HEK293T (cell line): ENCODE measurements at places on chromosomes 12 and 14.

DNA sequence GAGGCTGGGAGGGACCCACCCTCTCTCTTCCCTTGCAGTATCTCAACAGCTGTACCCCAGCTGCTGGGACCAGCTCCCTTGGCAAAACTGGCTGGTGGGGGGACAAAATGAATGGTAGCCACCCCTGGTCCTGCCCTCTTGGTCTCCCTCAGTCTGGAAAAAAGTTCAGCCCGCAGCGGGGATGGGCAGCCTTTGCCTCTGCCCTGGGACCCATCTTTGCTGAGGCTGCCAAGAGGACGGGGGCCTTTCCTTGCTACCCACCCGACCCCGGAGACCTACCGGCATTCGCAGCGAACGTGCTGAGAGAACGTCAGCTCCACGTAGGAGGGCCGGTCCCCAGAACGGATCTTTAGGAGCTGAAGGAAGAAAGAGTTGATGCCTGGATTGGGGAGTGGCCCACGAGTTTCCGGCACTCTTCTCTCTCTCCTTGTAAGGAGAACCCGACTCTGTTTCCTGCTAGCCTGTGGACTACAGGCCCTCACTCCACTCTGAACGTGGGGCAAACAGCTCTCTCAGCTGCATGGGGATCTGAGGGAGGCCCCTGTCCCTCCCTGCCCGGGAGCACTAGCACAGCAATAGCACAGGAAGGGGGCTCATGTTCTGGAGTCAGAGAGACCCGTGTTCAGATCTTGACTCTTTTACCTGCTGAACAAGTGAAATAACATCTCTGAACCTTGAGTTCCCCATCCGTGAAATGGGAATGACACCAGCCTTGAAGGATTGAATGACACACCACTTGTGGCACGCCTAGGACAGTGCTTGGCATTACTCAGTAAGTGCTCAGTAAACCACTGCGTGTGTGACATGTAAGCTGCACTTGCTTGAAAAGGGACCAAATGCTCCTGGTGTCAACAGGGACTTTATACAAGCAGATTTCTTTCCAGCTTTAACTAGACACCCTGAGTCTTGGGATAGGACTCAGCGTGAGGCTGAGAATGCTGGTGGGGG is 6.9 kb downstream of the PGF start:
- no peak for DNase-seq

GRCh38 chr12:115983226-115983798 is 294.2 kb downstream of the MED13L start:
- DNase-seq, result peak; percentile 55

DNA sequence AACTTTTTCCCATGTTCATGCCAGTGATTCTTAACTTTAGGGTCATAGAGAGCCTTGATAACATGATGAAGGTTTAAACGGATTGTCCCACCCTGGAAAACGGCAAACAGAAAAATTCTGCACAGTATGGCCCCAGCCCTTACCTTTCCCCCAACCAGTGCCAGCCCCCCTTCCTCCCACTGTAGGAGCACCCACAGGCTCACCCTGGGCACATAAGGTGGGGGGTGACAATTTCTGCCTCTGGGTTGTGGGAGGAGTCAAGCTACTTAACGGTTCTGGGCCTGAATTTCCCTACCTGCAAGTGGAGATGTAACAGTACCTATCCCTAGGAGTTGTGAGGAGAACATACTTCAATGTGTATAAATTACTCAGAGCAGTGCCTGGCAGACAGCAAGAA is 18.0 kb downstream of the XRCC3 start:
- DNase-seq, result no peak

DNA sequence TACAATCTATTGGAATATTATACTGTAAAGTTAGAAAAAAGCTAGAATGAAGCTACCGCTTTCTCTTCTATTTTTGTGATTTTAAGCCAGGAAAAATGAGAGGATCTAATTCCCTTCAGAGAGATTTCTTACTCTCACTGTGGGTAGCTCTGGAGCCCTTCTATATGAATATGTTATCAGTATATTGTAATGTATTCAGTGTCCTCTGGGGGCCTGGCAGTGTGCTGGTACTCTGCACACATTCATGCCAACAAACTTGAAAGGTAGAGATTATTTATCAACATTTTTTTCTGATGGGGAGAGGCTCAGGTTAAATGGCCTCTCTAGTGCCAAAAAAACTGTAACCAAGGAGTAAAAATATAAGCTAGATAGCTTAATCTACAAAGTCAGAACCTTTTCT is 292.8 kb downstream of the TTC6 start:
- DNase-seq, result no peak

DNA sequence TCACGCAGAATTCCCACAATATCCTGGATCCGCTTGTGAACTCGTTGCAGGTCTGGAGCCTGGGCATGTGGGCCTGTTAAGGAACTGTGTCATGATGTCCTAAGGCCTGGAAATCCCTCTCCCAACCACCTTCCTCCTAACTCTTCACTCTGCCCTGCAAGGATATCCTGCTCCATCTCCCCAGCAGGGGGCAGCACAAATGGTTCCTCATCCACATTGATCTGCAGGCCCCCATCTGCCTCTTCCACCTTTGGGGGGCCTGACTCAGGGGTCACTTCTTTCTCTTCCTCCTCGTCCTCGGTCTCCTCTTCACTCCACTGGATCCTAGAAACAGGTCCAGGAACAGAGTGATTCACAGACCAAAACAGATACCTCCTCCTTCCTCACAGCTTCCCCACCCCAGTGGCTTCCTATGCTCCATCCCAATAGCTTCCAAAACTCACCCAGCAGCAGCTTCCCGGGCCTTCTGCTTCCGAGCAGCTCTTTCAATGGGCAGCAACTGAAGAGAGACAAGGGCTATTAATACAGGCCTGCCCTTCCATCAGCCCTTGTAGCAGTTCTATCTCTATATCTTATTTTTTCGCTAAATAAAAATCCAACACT is 4.5 kb downstream of the NOP2 start:
- peak; percentile 59 for DNase-seq

GRCh38 chr14:104881369-104881979 is 16.4 kb downstream of the CEP170B start:
- DNase-seq, result no peak

DNA sequence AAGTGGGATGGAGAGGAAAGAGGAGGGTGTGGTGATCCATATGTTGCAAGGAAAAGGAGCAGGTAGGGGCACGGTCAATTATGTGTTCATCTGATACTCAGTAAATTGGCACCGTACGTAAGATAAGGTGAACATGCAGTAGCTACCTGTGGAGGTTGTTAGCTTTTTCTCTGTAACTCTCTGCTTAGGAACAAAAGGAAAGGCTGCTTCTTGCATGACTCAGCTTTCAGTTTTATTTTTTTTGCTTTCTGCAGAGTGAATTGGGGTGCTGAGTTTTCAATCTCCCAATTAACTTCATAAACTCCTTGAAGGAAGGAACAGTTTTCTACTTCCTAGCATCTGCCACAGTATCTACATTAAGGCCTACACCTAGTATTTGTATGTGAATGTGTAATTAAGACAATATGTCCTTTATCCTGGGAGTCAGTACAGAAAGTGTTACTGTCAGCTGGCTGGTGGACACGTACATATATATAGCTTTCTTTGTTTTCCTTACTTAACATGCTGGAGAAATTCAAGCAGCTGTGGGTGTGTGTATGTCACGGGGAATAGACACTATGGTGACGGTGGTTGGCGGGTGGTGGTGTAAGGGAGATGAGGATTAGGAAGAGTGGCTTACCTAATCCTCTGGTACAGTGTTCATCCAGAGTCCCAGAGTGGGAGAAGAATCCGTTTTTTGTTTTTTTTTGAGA is 40.1 kb upstream of the WNK1 start:
- DNase-seq, result no peak

- no peak for DNase-seq
Observed at GRCh38 chr12:12491606-12492005, 71.1 kb downstream of the DUSP16 start.

DNA sequence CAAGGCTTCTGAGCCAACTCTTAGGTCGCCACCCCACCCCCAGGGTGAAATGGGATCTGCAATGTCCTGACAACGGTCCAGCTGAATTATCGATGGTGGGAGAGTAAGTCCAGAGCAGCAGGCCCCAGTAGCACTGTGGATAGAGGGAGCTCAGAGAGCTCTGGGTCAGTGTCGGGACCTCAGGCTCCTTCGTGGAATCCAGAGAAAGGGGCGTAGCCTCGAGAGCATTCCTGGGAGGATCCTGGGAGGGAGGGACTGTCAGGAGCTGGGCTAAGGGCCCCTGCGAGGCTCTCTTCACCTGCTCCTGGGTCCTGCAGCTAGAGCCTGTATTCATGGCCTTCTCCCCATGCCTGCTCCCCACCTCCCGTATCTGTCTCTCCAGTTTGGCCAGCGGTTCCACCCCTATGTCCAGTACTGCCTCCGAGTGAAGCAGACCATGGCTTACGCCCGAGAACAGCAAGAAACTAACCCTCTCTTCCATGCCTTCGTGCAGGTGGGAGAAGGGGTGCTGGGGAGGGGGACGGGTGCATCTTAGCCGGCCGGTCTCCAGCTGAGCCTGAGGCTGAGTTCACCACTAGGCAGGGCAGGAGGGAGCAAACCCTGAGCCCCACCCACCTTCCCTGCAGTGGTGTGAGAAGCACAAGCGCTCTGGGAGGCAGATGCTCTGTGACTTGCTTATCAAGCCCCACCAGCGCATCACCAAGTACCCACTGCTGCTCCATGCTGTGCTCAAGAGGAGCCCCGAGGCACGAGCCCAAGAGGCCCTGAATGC is 6.6 kb downstream of the PLEKHG6 start:
- no peak for DNase-seq

DNA sequence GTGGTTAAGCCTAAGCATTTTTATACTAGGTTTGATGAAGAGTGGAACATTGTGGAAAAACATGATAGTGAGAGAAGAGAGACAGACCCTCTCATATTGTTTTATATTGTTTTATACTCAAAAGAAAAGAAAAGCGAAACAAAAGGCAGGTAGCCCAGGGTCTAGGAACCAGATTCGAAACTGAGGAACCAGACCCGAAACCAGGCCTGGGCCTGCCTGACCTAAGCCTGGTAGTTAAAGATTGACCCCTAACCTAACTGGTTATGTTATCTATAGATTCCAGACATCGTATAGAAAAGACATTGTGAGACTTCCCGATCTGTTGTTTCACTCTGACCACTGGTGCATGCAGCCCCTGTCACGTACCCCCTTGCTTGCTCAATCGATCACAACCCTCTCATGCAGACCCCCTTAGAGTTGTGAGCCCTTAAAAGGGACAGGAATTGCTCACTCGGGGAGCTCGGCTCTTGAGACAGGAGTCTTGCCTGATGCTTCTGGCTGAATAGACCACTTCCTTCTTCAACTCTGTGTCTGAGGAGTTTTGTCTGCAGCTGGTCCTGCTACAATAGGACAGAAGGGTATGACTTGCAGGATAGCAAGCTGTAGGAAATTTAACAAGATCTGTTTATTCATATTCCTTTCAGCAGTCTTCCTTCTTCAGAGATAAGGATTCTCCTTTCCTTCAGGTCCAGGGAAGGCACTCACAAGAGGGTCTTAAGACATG is 147.1 kb upstream of the PLEKHA5 start:
- no peak for DNase-seq

GRCh38 chr12:123037791-123038190 is 57.3 kb downstream of the ARL6IP4 start:
- DNase-seq, result no peak

- no peak for DNase-seq
Observed at GRCh38 chr14:37864861-37865718, 269.7 kb downstream of the TTC6 start.

- no peak for DNase-seq
Observed at GRCh38 chr14:53398616-53399015, 245.5 kb upstream of the DDHD1 start.

- DNase-seq, result peak; percentile 9
Observed at GRCh38 chr12:16880864-16881285, 274.9 kb upstream of the LMO3 start.

DNA sequence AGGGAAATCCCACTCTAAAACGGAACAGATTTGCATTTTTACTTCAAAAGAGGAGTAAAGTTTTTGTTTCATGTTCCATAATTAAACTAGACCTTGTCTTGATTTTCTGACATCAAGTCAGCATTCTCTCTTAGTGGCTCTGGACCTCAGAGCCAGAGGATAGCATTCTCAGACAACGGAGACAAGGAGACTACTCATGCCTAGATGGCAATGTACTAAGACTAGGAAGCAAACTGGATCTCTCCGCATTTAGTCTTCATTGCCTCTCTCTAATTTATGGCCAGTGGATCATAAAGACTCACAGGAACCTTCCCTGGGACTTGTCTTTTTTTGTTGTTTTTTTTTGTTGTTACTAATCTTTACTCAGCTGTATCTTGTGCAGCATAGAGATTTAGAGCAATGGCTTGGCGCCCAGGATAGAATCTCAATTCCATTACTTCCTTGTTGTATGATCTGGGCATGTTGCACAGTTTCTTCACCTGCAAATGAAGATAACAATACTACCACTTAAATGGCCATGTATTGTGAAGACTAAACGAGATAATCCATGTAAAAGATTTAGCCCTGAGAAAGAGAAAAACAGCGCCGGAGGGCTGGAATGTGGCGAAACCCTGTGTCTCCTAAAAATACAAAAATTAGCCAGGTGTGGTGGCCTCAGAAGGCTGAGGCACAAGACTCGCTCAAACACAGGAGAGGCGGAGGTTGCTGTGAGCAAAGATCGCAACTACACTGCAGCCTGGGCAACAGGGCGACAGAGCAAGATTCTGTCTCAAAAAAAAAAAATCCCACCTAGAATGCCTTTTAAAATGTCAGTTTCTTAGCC is 4.0 kb upstream of the GEMIN2 start:
- DNase-seq, result no peak

GRCh38 chr14:73788701-73789551 is 62.7 kb upstream of the PTGR2 start:
- no peak for DNase-seq

GRCh38 chr12:64814432-64814831 is 10.0 kb upstream of the TBC1D30 start:
- DNase-seq, result no peak

GRCh38 chr12:49672301-49673217 is 34.6 kb downstream of the FMNL3 start:
- no peak for DNase-seq

DNA sequence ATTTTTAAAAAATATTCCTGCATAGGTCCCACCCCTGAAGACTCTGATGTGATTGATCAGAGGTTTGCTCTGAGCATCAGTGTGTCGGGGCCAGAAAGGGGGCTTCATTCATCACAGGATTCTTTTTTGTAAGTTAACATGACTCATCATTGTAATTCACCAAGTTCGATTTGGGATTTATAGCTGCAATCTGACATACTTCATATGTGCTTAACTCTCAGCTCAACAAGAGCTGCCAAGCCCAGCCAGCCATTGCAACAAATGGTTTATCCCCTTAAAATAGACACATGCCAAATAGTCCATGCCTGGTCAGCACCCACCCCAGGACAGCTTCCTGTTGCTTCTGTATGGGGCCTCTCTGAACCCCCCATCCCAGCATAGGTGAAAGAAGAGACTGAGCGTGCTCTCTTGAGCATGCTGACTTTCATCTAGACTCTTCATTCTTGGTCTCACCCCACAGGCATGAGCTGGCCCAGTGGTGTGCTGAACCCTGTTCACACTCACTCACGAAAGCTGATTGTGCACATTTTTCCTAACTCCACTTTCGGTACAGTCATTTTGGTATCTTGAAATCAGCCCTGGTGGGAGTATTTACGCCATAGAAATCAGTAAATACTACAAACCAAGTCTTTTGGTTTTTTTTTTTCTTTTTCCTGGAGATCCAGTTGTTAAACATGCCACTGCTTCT is 101.4 kb downstream of the STAB2 start:
- DNase-seq, result no peak

GRCh38 chr12:21815306-21816062 is 41.0 kb upstream of the KCNJ8 start:
- no peak for DNase-seq
